Mucosa of gallbladder (tissue), 1 donor: ENCODE measurements at places on chromosomes 13 and 19. TPM values are rescaled to one million over a fixed set of nuclear protein-coding genes. Genes with fewer than 3 reads are reported as not detected.

DNA sequence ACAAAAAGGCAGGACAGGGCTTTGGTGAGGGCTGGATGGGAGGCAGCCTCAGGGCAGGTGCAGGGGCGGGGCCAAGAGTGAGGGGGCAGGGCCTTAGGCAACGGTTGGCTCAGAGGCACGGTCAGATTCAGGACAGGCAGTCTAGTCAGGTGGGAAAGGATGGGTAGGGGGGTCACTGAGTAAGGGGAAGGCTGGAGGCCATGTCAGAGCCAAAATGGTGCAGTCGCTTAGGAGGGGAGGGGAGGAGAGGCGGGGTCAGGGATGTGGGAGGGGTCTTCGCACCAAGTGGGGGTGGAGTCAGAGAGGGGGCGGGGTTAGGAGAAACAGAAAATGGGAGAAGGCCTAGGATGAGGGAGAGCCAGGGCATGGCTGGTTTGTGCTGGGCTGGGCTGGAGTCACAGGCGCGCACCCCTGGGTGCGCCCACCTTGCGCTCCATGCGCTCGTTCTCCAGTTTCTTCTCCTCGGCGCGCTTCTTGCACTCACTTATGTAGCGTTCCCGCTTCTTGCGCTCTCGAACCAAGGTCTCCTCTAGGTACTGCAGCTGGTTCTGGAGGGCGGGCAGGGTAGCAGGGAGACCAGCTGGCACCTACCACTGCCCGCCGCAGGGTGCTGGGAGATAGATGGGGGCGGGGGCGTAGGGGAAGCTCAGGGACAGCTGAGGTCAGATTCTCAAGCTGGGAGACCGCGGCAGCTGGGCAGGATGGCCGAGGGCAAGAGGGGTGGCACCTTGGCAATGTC is 6.8 kb upstream of the RGL3 start:
- DNase-seq = no peak

DNA sequence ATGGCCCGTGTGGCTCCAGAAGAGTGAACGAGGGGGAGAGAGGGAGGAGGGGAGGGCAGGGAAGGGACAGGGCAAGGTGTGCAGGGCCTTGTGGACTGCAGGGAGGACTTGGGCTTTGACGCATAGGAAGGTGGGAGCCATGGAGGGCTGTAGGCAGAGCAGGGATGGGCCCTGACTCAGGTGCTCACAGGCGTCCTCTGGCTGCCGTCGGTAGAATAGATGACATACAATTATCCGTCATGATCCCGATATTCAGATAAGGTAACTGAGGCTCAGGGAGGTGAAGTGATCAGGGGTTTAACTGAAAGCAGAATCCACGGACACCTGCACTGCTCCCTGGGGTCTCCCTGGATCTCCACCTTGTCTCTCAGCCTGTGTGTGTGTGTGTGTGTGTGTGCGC is 3.4 kb downstream of the C3 start:
- no peak for DNase-seq

GRCh38 chr13:109989686-109990085 is 203.3 kb upstream of the IRS2 start:
- DNase-seq = no peak

C19orf47 gene
- 13.2 TPM for total RNA-seq

CGB7 gene
- total RNA-seq = 0.14 TPM

LMTK3 gene
- total RNA-seq = 21.0 TPM

NAPSA gene
- total RNA-seq = 8.1 TPM
